Activated CD8-positive, alpha-beta T cell treated with anti-CD3 and anti-CD28 coated beads, Interleukin-2, amount 10 ng/mL, durations not matched to agents 7 days and 5 days (primary cell): ENCODE measurements at places on chromosomes 7 and 10. TPM values are rescaled to one million over a fixed set of nuclear protein-coding genes. Genes with fewer than 3 reads are reported as not detected.

The MYH16 gene
- not detected for total RNA-seq

The ST8SIA6 gene
- not detected for total RNA-seq

The FAM25C gene
- not detected for total RNA-seq

The ACBD7 gene
- total RNA-seq, result 4.4 TPM

The ZNF33B gene
- total RNA-seq, result 18.6 TPM

The FAM180A gene
- total RNA-seq, result not detected

The RAPGEF5 gene
- 0.42 TPM for total RNA-seq

The GARIN1A gene
- total RNA-seq, result 0.60 TPM

The AKR1C1 gene
- total RNA-seq, result 0.79 TPM

The KCND2 gene
- not detected for total RNA-seq

The RARRES2 gene
- total RNA-seq, result not detected

The LIPK gene
- total RNA-seq, result not detected

The PRF1 gene
- 272 TPM for total RNA-seq

The DDC gene
- total RNA-seq, result not detected

The LARP4B gene
- total RNA-seq, result 107 TPM

The CYP2E1 gene
- total RNA-seq, result not detected

The ANXA8 gene
- total RNA-seq, result not detected

The NUTM2D gene
- total RNA-seq, result 2.0 TPM

The PPP1R3A gene
- total RNA-seq, result not detected

The BCL7B gene
- 80.8 TPM for total RNA-seq

The MBL2 gene
- not detected for total RNA-seq

The SPDYE9 gene
- total RNA-seq, result not detected

The LDB3 gene
- total RNA-seq, result not detected

The WNT8B gene
- 0.37 TPM for total RNA-seq

The PALD1 gene
- 6.5 TPM for total RNA-seq

The DENND2A gene
- not detected for total RNA-seq

The SDK1 gene
- total RNA-seq, result 0.03 TPM
